ENCODE measurements at places on chromosomes 12 and 14.

GRCh38 chr12:120234643-120235368, 30.7 kb downstream of the PXN start:
- DNase-seq: no peak

GRCh38 chr14:94628578-94628977, 16.4 kb downstream of the SERPINA3 start:
- DNase-seq: no peak

DNA sequence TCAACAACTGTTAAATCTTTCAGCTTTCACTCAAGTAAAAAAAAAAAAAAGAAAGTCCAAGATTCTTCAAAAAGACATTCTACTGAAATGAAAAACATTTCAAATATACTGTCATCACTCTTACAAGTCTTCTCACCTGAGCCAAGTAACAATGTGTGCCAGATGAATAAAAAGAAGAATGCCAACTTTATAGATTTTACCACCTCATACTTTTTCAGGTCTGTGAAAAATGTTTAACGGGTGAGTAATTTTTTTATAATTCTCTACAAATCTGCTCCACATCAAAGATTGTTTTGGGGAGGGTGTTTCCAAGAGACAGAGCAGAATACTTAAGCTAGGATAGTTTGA, 181.0 kb upstream of the BMP4 start:
- DNase-seq: no peak

GRCh38 chr14:57749267-57749666, 116.6 kb downstream of the SLC35F4 start:
- DNase-seq: no peak

GRCh38 chr14:104712881-104713734, 10.9 kb upstream of the ADSS1 start:
- no peak for DNase-seq

- no peak for DNase-seq
These were observed 11.2 kb downstream of the TTC8 start for GRCh38 chr14:88835661-88836060.

DNA sequence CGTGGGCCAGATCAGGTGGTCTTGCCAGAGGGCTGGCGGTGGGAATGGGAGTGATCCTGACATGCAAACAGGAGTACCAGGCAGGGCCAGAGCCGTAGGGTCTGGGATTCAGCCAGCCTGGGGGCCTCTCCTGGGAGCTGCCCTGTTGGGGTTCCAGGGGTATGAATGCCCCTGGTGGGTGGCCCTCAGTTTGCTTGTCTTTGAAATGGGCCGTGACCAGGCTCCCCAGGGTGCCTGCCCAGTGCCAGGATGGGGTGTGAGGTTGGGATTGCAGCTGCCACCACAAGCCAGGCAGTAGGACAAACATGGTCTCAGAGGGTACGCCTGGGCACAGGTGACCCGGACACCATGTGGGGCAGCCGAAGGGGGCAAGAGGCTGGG, 168.8 kb downstream of the KIF26A start:
- DNase-seq: no peak

DNA sequence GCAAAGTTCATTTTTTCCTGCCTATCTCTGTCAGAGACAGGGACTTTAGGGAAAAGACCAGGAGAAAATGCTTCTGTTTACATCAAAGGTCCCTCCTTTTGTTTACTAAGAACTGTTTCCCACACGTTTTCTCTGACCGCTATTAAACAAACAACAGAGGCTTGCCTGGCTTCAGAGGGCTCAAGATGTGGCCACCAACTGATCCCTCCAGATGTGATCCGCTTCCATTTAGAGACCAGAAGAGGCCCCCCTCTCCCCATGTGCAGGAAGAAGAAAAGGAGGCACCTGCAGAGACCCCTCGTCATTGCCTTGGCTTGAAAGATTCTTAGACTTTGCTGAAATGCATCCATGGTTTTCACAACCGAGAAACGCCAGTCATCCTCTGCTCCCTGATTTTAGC, 217.9 kb upstream of the PWP1 start:
- DNase-seq: no peak

GRCh38 chr14:68365228-68365627, 427.6 kb downstream of the ZFP36L1 start:
- DNase-seq: no peak
